ENCODE measurements at places on chromosomes 1 and 21.
A peak's percentile ranks its signal among the peaks of the same experiment; 100 is the strongest.

- no peak for DNase-seq
Observed at GRCh38 chr1:115593365-115594259, 48.2 kb upstream of the VANGL1 start.

- peak; percentile 56 for DNase-seq
Observed at GRCh38 chr1:172449585-172450523, 6.0 kb upstream of the PIGC start.

DNA sequence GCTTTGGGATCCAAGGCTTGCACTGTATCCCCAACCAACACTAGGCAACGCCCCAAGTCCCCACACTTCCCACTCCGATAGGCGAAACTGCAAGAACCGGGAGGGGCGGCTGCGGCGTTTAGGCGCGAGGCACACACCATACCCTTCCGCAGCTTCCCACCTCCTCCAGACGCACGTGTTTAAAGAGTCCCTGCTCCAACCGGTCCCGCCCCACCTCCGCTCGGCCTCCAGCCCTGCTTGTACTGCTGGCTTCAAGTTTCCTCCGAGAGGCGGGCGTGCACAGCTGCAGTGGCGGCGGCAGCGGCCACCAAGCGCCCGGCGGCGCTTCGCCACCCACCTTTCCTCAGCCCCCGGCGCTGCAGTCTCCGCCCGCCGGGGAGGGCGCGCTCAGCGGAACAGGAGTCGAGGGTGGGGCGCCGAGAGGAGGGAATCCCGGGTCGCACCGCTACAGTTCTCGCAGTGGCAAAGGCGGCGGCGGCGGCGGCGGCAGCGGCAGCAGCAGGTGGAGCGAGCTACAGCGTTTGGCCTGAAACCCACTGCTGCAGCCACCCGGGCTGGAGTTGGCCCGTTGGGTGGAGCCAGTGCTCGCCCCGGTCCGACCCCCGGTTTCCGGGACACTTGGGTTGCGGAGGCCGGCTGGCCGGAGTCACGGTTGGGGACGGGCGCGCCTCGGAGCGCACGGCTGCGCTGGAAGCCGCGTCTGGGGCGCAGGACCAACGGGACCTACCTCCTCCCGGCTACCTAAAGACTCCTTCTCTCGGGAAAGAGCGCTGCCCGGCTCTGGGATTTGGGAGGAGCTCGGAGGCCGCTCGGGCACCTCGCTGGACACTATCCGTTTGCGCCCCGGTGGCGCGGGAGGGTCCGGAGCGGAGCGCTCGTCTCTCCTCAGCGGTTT, at the start of gene CNIH3:
CNIH3 (plus strand) TSS at position 457 of the 895 bp plus-strand sequence. CDS start 858 bp downstream, outside the sequence.
- peak; percentile 57 for DNase-seq

- DNase-seq, result no peak
Observed at GRCh38 chr1:212743901-212744475, 44.3 kb upstream of the BATF3 start.

DNA sequence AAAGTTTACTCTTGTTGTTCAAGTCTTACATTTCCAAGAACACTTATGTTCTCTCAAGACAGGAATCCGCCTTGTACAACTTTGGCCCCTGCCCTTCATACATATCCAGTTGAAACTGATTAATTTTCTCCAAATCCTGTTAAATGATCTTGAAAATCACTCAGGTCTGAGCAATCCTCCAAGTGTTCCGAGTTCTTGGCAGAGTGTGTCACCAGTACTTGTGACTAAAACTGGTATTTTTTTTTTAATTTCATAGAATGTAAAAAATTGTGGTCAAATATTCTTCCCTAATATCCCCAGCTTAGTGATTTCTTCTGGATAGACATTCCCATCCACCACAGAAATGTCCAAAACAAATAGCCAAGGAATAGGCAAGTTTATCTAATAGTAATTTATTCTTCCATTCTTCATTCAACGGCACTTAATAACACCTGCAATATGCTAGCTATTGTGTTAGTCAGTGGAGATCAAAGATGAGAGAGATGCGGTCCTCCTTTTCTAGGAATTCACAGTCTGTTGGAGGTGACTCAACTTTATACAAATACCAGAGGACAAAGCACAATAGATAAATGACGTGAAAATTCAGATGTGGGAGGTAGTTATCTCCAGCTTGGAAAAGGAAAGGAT, 71.4 kb downstream of the DIRAS3 start:
- DNase-seq, result no peak

- no peak for DNase-seq
Observed at GRCh38 chr1:243447347-243447746, 191.5 kb downstream of the SDCCAG8 start.

- DNase-seq, result peak; percentile 49
Observed at GRCh38 chr1:228794810-228795209, 59.5 kb downstream of the RHOU start.

DNA sequence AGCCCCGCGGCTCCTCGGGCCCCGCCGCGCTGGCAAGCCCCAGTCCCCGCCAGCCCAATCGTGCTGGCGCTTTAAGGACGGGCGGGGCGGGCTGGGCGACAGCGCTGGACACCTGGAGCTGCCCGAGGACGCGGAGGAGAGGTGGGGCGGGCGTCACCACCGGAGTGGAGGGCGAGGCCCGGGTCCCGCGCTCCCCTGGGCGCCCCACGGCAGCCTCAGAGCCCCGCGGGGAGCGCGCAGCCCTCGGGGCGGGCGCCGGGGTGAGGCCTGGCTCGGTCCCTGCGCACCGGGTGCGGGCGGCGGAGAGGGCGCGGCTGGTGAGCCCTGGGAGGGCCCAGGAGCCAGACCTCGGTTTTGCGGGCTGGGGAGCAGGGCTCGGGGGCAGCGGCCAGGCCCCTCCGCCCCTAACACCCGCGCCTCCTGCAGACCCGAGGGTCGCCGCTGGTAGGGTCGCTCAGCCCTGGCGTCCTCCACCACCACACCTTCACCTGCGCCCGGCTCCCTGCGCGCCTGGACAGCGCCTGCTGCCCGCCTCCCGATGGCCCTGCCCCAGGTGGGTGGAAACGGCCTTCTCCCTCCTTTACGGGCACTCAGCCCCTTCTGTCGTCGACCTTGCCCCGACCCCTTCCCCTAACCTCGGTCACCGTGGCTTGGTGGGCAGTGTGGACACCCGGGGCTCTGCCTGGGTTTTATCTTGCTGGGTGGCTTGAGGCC, at the start of gene TMEM61:
TMEM61 (plus strand) TSS at position 101 of the 714 bp plus-strand sequence; CDS start at position 539, 438 bp downstream.
- no peak for DNase-seq

GRCh38 chr21:31343680-31344480, at the start of gene TIAM1:
Gene TIAM1, minus strand, starts transcription at chr21:31344261. Its CDS starts 77,289 bp downstream, at chr21:31266972.
- DNase-seq, result peak; percentile 65

DNA sequence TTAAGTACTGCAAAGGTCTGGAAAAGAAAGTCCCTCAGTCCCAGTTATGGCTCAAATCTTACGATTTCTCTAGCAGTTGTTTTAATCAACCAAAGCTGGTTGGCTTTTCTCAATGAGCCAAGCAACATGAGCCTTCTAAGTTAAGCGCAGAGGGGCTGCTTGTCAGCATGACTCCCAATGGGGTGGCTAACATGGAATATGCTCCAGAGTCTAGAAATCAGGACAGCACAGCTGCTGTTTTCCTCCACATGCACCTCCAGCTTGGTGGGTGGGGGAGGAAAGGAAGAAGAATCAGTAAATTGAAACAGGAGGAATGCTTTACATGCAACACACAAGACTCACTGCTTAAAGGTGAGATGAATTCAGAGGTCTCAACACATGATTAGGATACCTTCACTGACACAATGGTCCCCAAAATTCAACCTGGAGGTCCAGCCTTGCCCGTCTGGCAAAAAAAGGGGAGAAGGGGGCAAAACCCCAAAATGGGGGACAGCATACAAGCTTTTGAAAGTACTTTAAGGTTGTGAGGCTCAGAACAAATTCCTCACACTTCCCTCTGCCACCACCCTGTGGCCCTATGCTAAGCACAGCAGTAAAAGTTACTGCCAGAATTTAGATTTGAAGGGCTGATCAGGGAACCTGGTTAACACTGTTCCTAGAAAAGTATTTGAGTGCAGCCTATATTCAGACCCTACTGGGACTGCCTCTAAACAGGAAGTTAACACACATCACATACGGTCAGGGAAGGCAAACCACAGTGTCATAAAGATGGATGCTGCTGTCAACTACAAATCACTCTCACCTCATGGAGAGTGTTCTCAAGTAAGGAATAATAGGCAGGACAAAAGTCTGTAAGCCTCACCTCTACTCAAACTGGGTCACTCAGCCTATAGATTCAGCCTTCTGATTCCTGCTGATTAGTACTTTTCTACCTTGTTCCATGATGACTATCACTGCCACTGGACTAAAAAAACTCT, 2.6 kb downstream of the GATAD2B start:
- DNase-seq, result no peak

DNA sequence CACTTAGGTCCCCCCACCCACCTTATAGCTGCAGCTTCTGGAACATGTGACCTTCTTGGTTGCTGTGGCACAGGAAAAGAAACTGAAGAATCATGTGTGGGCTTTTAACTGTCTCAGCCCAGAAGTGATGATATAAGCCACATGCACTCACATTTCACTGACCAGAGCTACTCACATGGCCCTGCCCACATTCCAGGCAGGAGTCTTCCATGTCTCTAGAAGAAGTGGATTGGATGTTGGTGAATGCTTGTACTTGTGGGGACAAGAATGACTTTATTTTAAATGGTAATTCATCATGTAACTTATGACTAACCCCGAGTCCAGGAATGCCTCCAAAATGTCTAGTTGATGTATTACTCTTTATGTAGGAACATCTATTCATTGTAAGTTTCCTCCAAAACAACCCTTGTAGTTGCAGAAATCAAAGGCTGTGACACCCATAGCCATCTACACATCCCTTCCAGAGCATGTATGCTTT, 15.8 kb upstream of the CAMK1G start:
- DNase-seq, result no peak

- no peak for DNase-seq
Observed at GRCh38 chr1:217004776-217005436, 281.7 kb upstream of the ESRRG start.

DNA sequence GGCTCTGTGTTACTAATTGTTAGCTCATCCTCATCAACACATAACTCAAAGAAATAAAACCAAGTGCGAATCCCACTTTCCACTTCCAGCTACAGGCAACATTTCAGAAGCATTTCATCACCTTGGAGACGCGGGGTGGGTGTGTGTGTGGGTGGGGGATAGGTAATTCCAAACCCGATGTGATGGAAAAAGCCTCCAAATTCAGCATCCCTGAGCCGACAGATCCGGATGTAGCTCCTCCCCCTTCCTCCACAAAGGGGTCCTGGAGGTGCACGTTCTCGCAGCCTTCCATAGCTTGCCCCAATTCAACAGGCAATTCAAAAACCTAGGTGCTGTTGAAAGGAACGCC, 486 bp downstream of the HSPA13 start:
- DNase-seq, result no peak

GRCh38 chr1:55081188-55081904, 42.0 kb downstream of the PCSK9 start:
- DNase-seq, result no peak

- DNase-seq, result no peak
Observed at GRCh38 chr1:2595261-2595811, 8.8 kb downstream of the PRXL2B start.

DNA sequence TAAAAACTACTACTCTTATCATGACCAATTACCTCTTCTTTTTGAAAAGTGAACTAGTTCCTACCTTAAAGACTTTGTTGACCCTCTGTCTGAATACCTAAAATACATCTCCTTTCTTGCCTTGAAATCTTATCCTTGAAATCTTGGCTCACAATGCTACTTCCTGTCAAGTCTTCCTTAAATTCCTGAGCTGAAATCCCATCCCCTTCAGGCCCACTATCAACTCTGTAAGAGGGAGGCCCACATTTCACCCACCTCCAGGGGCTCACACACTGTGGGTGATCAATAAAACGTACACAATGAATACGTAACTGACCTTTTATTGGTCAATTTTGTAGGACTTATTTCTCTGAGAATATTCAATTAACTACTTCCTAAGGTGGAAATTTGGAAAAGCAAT, 88.0 kb downstream of the APP start:
- no peak for DNase-seq

DNA sequence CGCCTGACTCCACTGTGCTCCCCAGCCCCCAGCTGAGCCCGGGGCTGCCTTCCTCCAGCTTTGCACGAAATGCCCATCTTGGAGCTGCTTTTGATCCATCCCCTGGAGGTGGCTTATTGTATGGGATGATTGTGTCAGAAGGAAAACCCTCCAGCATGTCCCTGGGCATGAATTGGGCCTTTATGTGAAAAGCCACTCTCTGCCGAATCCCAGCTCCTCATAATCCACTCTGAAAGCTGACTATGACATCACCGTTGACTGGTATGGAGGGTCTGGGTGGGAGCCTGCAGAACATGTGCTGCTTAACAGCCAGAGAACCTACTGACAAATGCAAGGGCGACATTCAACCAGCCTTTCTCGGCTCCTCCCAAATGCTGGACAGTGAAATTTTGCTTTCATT, 74.6 kb downstream of the NENF start:
- no peak for DNase-seq

- no peak for DNase-seq
Observed at GRCh38 chr1:205782627-205783432, 7.5 kb upstream of the RAB29 start.

DNA sequence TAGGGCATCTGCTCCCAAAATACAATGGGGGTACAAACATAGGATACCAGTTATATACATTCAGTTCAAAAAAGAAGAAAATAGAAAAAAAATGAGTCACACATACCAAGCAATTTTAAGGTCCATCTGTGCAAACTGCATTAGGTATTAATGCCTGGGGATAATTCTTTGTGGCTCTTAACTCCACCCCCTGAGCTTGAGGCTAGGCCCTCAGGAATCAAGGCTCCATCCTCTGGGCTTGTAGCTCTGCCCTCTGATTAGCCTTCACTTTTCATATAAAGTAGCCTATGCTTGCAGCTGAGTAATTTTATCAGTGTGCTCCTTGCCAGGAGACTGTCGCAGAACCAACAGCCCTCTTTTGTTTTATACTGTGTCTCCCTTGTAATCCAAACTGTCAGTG, 69.9 kb upstream of the BACE2 start:
- no peak for DNase-seq

GRCh38 chr1:226581650-226582330, 33.2 kb downstream of the STUM start:
- no peak for DNase-seq

DNA sequence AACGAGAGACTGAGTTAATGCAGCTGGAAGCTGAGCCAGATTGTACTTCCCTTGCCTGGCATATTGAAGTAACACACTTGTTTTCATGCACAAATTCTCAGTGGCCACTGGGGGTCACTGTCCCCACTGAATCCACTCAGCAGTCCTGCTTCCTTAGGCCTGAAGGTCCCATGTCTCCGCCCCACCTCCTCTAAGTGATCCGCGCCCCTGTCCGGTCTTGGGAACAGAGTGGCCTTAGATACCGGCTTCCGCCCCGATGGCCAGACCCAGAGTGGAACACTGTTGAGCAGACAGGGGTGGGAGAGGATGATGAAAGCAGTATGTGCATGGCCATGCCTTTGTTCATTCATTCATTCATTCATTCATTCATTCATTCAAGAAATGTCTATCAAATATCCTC, 34.8 kb downstream of the CHAF1B start:
- peak; percentile 52 for DNase-seq

- DNase-seq, result no peak
Observed at GRCh38 chr1:172279939-172280636, 140.4 kb upstream of the C1orf105 start.

- DNase-seq, result no peak
Observed at GRCh38 chr1:64898107-64898861, 68.1 kb downstream of the JAK1 start.

Measured in activated T-cell treated with anti-CD3 and anti-CD28 coated beads, Interleukin-2, amount 50 U/mL, for 24 hours (primary cell).